ENCODE measurements at places on chromosomes 16 and 17. TPM values are rescaled to one million over a fixed set of nuclear protein-coding genes. Genes with fewer than 3 reads are reported as not detected.

The GP1BA gene
- not detected for total RNA-seq

The BICDL2 gene
- not detected for total RNA-seq

The PIRT gene
- not detected for total RNA-seq

The PERCC1 gene
- total RNA-seq = 0.35 TPM

The CTRL gene
- 0.81 TPM for total RNA-seq

The KRTAP9-4 gene
- not detected for total RNA-seq

The CCL5 gene
- 1.7 TPM for total RNA-seq

The C17orf67 gene
- total RNA-seq = 1.1 TPM

The ALDOA gene
- total RNA-seq = 4,126 TPM

The ACSM3 gene
- 9.4 TPM for total RNA-seq

Measured in Right ventricle myocardium inferior (tissue), 1 donor.